Activated CD4-positive, alpha-beta T cell treated with anti-CD3 and anti-CD28 coated beads, Interleukin-2, amount 10 ng/mL, durations not matched to agents 24 days and 14 days (primary cell): ENCODE measurements at places on chromosomes 5 and 9. TPM values are rescaled to one million over a fixed set of nuclear protein-coding genes. Genes with fewer than 3 reads are reported as not detected.

GRCh38 chr5:173645890-173646574 is 29.6 kb upstream of the BOD1 start:
- no peak for DNase-seq

DNA sequence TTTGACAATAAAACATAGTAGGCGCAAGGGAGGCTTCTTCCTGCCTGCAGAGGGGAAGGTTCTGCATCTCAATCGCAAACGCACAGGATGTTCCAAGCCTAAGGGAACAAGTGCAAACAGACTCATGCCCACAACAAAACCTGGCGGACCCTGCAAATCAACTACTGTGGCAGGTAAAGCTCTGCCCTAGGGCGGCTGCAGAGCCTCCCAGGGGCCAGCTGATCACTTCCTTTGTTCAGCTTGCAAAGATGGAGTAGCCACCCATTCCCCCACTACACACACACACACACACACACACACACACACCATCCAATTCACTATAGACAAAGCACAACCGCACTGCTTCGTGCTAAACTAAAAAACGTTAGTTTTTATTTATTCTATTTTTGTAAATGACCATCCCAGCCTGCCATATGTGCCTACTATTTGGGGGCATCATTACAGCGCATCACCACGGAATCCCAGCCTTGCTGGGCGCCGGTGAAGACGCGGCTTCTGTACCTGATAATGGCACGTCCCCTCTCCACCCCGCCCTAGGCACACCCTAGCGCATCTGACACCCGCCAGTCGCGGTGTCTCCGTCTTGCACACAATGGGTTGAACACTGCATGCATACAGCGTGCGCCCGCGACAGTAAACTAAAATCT is 57.6 kb downstream of the DPYSL3 start:
- no peak for DNase-seq

- DNase-seq, result no peak
Measured at GRCh38 chr5:118076490-118076889, 911.9 kb downstream of the DTWD2 start.

DNA sequence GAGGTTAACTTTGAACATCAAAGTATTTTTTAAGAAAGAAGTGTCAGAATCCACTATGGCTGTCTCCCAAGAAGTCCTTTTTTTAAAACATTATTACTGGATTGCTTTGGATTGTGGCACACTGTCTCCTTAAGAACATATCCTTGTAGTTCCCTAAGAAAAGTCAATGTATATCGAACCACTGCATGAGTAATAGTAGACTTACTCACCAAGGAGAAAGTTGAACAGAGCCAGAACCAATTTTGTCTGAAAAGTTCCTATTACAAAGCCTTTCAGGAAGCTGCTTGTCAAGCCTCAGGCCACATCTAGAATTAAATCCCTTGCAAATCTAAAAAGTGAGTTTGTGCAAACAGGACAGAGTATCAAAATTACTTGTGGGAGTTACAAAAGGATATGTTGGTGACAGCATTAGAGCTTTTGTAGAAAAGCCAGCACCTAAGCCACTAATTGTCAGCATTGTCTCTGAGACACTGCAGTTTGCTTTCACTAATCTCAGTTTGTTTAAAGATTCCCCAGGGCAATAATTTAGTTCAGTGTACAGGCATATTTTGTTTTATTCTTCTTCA is 195.4 kb downstream of the MPDZ start:
- DNase-seq, result no peak

DNA sequence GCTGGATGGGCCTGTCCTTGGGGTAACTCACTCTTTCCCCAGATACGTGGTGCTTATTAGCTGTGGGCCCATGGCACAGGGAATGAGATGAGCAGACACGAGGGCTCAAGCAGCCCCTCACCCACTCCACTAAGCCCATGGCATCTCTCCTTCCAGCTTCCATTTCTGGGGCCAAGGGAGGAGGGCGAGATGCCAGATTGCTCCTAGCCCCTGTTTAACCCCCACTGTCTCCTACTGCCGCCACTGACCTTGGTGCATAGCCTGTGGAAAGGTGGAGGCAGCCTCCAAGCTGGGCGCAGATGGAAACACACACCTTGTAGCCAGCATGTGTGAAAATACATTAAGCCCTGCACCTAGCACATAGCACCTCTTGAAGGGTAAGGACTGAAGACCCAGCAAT is 167.6 kb downstream of the FSTL4 start:
- no peak for DNase-seq

- no peak for DNase-seq
Measured at GRCh38 chr5:82413302-82414040, 135.3 kb upstream of the RPS23 start.

- DNase-seq, result peak; percentile 68
Measured at GRCh38 chr9:14992081-14992480, 81.9 kb upstream of the FREM1 start.

DNA sequence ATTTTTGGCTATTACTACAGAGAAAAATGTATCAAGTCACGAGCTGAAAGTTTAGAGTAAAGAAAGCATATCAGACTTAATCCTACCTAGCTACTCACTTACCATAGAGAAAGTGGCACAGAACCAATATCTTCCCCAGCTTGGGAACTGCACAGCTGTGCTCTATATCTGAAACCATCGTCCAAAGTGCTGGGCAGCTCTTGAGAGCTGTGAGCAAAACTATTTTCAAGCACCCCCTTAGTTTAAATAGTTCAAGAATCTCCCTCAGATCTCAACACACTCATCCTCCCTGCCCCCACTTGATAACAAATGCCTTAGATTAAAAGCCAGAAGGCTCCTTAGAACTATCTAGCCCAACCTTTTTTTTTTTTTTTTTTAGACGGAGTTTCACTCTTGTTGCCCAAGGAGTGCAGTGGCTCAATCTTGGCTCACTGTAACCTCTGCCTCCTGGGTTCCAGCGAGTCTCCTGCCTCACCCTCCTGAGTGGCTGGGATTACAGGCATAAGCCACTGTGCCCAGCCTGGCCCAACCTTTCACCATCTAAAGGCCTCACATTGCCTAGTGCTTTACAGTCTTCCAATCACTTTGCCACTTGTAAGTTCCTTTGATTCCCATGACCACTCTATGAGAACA is 94.2 kb upstream of the APC start:
- no peak for DNase-seq

- DNase-seq, result no peak
Measured at GRCh38 chr5:35281613-35282012, 51.3 kb upstream of the PRLR start.

GRCh38 chr9:83313781-83314180 is 224.4 kb downstream of the FRMD3 start:
- DNase-seq, result no peak

- no peak for DNase-seq
Measured at GRCh38 chr5:66039701-66040100, 104.4 kb upstream of the SREK1 start.

DNA sequence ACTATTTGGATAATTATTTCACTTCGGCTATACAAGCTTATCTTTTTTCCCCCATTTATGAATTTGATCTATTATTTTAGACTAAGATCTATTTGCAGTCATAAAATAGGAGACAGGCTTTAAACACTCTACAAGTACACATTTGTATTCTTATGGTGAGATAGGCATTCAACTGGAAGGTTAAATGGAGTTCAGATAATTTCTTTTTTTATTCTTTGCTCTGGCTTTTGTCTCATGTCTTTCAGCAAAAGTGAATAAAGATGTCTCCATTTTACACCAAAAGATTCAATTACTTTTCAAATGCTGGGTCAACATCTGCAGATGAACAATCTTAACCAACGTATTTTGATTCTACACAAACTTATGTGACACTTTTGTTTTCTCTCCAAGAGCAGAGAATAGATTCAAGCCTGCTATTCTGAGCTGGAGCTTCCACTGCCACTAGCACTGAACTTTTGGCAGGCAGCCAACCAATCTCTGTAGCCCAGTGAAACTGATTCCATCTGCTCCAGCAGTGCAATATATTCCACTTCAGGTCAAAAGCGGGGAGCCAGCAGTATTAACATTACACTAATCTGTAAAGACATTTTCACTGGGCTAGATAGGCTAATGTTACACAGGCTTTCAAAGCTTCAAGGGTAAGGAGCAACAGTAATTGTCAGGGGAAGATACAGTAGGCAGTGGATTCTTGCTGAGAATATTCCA is 452.0 kb upstream of the ZNF608 start:
- DNase-seq, result no peak

DNA sequence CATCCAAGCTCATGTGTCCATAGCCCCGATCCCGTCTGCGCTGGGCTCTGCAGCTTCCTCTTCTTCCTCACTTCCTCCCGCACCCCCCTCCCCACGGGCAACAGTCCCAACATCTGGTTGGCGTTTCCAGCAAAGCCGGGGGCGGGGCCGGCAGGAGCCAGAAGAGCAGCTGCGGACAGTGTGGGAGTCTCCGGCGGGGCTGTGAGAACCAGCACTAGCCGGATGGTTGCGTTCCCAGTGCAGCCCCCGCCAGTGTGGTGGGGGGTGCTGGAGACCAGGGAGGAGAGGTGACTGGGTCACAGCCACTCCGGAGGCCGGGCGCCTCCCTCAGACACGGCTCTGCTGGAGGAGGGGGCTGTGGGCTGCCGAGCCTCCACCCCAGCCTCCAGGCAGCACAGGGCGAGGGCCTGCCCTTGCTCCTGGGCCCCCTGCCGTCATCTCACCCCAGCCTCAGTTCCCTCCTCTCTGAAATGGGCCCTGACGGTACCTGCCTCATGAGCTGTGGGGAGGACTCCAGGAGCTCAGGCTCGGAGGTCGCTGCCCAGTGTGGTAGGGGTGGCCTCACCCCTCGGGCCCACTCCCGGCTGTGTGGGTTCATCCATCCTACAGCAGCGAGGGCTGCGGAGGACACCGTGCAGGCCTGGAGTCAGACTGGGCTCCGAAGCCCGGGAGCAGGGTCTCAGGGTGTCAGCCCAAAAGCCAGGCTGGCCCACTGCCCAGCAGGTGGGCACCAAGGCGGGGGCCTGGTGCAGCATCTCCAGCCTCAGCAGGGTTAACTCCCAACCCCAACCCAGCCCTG is 41.5 kb upstream of the NOTCH1 start:
- no peak for DNase-seq

GRCh38 chr5:159638481-159638880 is 277.8 kb upstream of the ADRA1B start:
- DNase-seq, result no peak

DNA sequence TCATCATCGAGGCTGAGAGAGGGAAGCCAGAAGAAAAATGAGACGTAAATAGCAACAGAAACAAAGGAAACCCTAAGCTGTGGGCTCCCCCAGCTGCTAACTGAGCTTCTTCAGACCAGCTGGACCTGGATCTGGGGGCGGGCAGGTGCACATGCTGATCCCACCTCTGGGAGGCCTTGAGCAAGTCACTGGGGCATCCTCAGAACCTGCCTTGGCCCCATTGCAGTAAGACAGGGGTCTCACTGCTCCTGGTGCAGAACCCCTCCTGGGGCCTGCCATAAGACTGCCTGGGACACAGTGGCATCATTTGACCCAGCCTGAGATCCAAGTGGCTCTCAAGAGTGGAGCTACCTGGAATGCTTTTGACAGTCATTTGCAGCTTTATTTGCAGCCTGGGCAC is 77.4 kb downstream of the PHF2 start:
- DNase-seq, result no peak

- no peak for DNase-seq
Measured at GRCh38 chr9:13158986-13159385, 120.5 kb downstream of the MPDZ start.

- no peak for DNase-seq
Measured at GRCh38 chr9:72794946-72795345, 157.9 kb downstream of the ALDH1A1 start.

GRCh38 chr5:76652809-76653414 is 29.7 kb upstream of the F2RL2 start:
- DNase-seq, result no peak

- no peak for DNase-seq
Measured at GRCh38 chr5:74174366-74174765, 466.2 kb downstream of the ENC1 start.

- DNase-seq, result no peak
Measured at GRCh38 chr5:127011153-127011552, 19.2 kb downstream of the MARCHF3 start.

- DNase-seq, result no peak
Measured at GRCh38 chr5:149519601-149520000, 31.6 kb downstream of the CSNK1A1 start.

DNA sequence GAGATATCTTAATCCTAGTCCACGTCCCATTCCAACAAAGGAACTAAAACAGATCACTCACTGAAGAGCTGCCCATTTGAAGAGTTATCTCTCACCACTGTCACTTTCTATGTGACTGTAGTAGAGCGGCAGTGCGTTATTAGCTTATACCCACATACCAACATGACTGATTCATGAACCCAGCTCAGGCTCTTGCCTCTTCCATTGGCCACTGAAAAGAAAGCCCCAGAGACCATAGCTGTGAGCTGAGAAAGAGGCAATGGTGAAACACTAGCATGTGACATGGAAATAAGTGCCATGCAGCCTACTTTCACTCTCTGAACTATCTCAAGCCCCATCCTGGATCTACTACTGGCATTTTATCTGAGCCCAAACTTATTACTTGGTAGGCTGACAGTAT is 151.7 kb upstream of the MOCS2 start:
- DNase-seq, result no peak

DNA sequence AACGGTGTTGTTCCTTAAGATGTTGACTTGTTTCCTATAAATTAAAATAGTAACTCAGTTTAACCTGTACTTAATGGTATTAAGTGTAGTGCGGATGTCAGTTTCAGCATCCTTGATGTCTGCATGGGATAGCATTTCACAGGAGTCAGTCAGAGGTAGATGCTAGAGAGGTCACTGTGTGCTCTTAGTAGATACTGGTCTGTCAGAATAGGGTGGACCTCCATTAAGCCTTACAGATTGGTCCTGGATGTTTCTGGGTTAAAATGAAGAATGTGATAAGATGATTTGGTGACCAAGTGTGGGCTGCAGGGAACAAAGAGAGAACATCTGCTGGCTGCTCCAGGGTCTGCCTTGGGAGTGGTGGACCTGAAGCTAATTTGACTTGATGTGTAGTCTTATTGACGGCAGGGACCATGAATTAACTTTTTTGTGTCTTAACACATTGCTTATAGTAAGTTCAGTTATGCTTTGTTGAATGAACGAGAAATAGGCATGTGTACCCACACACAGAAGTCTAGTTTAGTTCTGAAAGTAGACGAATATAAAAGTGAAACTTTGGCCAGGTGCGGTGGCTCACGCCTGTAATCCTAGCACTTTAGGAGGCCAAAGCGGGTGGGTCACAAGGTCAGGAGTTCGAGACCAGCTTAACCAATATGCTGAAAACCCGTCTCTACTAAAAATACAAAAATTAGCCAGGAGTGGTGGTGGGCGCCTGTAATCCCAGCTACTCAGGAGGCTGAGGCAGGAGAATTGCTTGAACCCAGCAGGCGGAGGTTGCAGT is 12.5 kb downstream of the RAB24 start:
- DNase-seq, result no peak

Gene OLFM1
- total RNA-seq, result 0.19 and 0.35 TPM in 2 replicates

Gene ASPN
- not detected in 2 replicates for total RNA-seq

Gene EPB41L4B
- total RNA-seq, result 1.2 and 1.5 TPM in 2 replicates

Gene FOXD4L4
- not detected in 2 replicates for total RNA-seq

Gene DPH7
- 51.7 and 51.9 TPM in 2 replicates for total RNA-seq

Gene CRAT
- total RNA-seq, result 8.6 and 11.4 TPM in 2 replicates

Gene BTNL3
- not detected in 2 replicates for total RNA-seq

Gene PKD2L2
- total RNA-seq, result not detected in 2 replicates

Gene PCDHAC2
- total RNA-seq, result not detected in 2 replicates

Gene OR2Y1
- total RNA-seq, result not detected in 2 replicates

Gene AGXT2
- total RNA-seq, result not detected in 2 replicates

Gene PRR16
- total RNA-seq, result not detected in 2 replicates

Gene GLDC
- 0.73 and 1.1 TPM in 2 replicates for total RNA-seq

Gene PPP3R2
- not detected in 2 replicates for total RNA-seq
